ENCODE measurements at places on chromosomes 2 and 18. TPM values are rescaled to one million over a fixed set of nuclear protein-coding genes. Genes with fewer than 3 reads are reported as not detected.

The ZNF532 gene
- total RNA-seq, result 2.7 TPM

The COQ10B gene
- total RNA-seq, result 17.9 TPM

- DNase-seq, result no peak
- no peaks in the 10 kb centered on the region for H3K36me3 ChIP-seq
- H3K27me3 ChIP-seq, result peaks cover 8% of the 10 kb centered on the region
Observed at GRCh38 chr2:186559370-186559769, 30.5 kb upstream of the ITGAV start.

DNA sequence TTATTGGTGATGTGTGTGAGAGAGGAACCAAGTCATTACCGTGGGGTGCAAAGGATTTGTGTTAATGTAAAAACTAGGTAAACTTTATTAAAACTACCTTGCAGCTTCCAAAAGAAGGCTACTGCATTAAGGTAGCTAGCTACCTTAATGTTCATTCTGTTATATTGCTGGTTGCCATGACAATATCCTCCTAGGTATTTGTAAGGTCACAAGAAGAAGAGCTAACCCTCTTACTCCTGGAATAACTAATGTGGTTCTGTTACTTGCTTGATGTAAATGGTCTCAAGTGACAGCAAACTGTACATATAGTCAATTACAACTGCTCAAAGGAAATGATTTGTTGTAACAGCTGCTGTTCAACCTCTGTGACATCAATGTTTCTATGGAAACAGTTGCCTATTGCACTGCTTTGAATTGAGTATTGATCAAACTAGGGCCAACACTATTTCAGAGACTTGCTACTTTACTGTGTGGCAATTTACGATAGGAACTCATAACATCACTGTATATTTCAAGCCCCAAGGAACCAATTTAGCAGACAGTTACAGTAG is 319.8 kb upstream of the HNRNPA3 start:
- H3K36me3 ChIP-seq, result no peaks in the 10 kb centered on the region
- H3K4me1 ChIP-seq, result no peaks in the 10 kb centered on the region
- no peak for DNase-seq
- H3K4me3 ChIP-seq, result no peak overlapping the region
- H3K27ac ChIP-seq, result no peak overlapping the region

The ERMN gene
- 3.5 TPM for total RNA-seq

GRCh38 chr2:60548845-60549237 is 4.6 kb downstream of the BCL11A start:
- H3K27me3 ChIP-seq, result peaks cover 83% of the 10 kb centered on the region
- peak overlapping the region; percentile 57 for H3K4me3 ChIP-seq
- no peak for DNase-seq
- H3K4me1 ChIP-seq, result peaks cover 31% of the 10 kb centered on the region
- H3K27ac ChIP-seq, result no peak overlapping the region

DNA sequence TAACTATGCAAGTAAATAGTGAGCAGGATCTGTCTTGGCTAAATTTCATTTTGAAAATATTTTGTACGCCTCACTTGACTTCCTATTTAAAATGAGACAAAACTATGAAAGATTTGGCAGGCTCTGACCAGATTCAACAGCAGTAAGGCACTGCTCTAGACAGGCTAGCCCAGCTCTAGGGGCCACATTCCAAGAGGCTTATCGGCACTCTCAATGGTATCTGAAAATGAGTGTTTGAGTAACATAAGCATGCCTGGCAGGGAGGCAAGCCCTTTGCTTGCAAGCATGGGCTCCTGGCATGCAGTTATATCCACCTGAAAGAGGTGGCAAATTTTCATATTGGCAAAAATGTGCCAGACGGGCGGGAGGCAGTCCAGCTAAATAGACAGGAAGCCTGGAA is 10.5 kb downstream of the CAPN13 start:
- no peak overlapping the region for H3K27ac ChIP-seq
- H3K27me3 ChIP-seq, result peaks cover 22% of the 10 kb centered on the region
- H3K4me3 ChIP-seq, result no peak overlapping the region
- H3K36me3 ChIP-seq, result no peaks in the 10 kb centered on the region
- DNase-seq, result no peak
- peaks cover 12% of the 10 kb centered on the region for H3K4me1 ChIP-seq

GRCh38 chr18:10312326-10313015 is 142.0 kb upstream of the APCDD1 start:
- no peak overlapping the region for H3K27ac ChIP-seq
- H3K36me3 ChIP-seq, result no peaks in the 10 kb centered on the region
- no peak overlapping the region for H3K4me3 ChIP-seq
- no peak for DNase-seq

GRCh38 chr18:32287249-32287648 is 97.4 kb downstream of the MEP1B start:
- no peak overlapping the region for H3K27ac ChIP-seq
- no peaks in the 10 kb centered on the region for H3K36me3 ChIP-seq

DNA sequence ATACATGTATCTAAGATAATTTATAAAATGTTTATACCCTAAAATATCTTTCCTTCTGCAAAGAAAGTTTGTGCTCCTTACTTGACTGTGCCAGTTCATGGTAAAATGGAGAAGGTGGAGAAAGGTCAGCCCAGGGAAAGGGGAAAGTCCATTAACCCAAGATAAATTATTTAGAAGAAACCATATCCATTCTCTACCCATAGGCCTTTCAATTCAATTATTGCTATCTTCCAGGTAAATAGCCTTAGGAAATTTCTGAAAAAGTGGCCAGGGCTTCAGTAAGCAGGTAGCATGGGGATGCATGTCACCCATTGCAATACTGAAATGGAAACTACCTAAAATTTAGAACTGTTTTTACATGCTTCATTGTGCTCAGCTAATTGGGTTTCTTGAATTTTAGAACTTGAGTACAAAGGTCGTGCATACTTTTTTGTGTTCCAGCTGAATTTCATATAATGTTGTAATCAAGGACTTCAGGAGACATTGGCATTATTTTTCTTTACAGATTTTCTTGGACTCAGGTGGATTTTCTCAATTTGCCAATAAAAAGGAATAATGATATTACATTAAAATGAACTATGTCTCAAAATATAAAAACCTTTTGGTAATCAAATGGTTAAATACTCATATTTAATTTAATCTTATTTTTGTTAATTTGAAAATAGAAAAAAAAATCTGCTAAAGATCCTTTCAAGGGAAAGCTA is 124.9 kb downstream of the CSRNP3 start:
- no peak for DNase-seq
- no peak overlapping the region for H3K27ac ChIP-seq
- no peaks in the 10 kb centered on the region for H3K4me1 ChIP-seq

DNA sequence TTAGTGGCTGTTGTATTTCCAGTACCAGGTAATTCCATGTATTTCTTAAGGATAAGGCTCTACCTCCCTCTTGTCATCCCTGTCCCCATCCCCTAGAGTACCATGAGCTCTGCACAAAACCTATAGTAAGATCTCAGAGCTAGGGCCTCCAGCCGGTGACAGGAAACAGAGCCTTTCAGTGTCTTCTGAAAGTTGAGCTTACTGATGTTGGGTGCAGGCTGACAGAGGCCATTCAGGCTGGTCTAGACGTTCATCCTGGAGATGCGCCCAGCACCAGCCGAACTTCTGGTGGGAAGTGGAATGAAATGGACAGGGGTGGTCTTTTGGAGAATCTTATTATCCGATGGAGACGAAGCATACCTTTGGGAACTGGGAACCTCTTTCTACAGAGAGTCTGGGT is 16.7 kb upstream of the LYPD6B start:
- H3K4me1 ChIP-seq, result peaks cover 1% of the 10 kb centered on the region
- no peak overlapping the region for H3K27ac ChIP-seq
- no peak overlapping the region for H3K4me3 ChIP-seq
- DNase-seq, result no peak

The KHK gene
- 9.7 TPM for total RNA-seq

The RIT2 gene
- not detected for total RNA-seq

The PLGLB1 gene
- total RNA-seq, result 4.7 TPM

DNA sequence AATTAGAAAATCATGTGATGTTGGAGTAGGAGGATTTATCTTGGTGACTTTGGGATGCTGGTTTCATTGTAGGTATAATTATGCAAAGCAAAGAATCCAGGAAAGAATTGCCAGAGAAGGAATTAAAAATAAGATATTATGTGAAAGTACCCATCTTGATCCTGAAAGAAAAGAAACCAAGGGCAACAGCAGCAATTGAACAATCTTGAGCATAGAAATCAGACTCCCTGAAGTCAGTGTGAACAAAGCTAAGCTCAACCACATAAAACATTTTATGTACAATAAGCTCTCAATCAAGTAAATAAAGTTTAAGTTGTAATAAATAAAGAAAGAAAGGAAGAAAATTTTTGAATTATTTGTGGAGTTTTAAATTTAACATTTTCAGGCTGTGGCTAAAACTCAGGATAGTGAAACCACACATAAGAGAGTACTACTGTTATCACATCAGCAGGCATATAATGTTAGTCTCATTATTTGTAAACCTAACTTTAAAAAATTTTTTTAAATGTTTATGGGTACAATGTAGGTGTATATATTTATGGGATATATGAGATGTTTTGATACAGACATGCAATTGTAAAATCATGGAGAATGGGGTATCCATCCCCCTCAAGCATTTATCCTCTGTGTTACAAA is 32.8 kb upstream of the GPR55 start:
- H3K4me1 ChIP-seq, result peaks cover 25% of the 10 kb centered on the region
- H3K27me3 ChIP-seq, result peaks cover 36% of the 10 kb centered on the region
- peak overlapping the region; percentile 73 for H3K4me3 ChIP-seq
- DNase-seq, result no peak

- H3K27me3 ChIP-seq, result no peaks in the 10 kb centered on the region
- no peak for DNase-seq
- H3K4me3 ChIP-seq, result no peak overlapping the region
- H3K27ac ChIP-seq, result no peak overlapping the region
Observed at GRCh38 chr2:25397777-25398176, 56.1 kb upstream of the DNMT3A start.

- H3K27ac ChIP-seq, result no peak overlapping the region
- peaks cover 3% of the 10 kb centered on the region for H3K27me3 ChIP-seq
- no peak overlapping the region for H3K4me3 ChIP-seq
- no peaks in the 10 kb centered on the region for H3K36me3 ChIP-seq
- DNase-seq, result no peak
Observed at GRCh38 chr18:45430041-45430440, 185.2 kb upstream of the SLC14A2 start.

- H3K4me1 ChIP-seq, result peaks cover 23% of the 10 kb centered on the region
- H3K36me3 ChIP-seq, result peaks cover 17% of the 10 kb centered on the region
- H3K4me3 ChIP-seq, result peak overlapping the region; percentile 83
- peak overlapping the region; percentile 86 for H3K27ac ChIP-seq
- peaks cover 5% of the 10 kb centered on the region for H3K27me3 ChIP-seq
Observed at GRCh38 chr2:27051902-27052645, 606 bp downstream of the AGBL5 start.

- H3K4me3 ChIP-seq, result no peak overlapping the region
- H3K27ac ChIP-seq, result no peak overlapping the region
- DNase-seq, result no peak
- H3K27me3 ChIP-seq, result peaks cover 4% of the 10 kb centered on the region
Observed at GRCh38 chr18:33584548-33585430, 6.8 kb downstream of the ASXL3 start.

The PLEK gene
- total RNA-seq, result 0.40 TPM

- H3K4me3 ChIP-seq, result no peak overlapping the region
- H3K36me3 ChIP-seq, result no peaks in the 10 kb centered on the region
- H3K27ac ChIP-seq, result no peak overlapping the region
- H3K4me1 ChIP-seq, result peaks cover 18% of the 10 kb centered on the region
- no peaks in the 10 kb centered on the region for H3K27me3 ChIP-seq
- no peak for DNase-seq
Observed at GRCh38 chr2:241925821-241926441, 56.4 kb downstream of the RTP5 start.

GRCh38 chr2:230472621-230473018 is 56.6 kb downstream of the SP100 start:
- peaks cover 90% of the 10 kb centered on the region for H3K36me3 ChIP-seq
- DNase-seq, result no peak
- H3K27ac ChIP-seq, result peak overlapping the region; percentile 62
- H3K27me3 ChIP-seq, result no peaks in the 10 kb centered on the region
- no peak overlapping the region for H3K4me3 ChIP-seq

GRCh38 chr2:169082995-169083394 is 13.6 kb downstream of the DHRS9 start:
- DNase-seq, result no peak
- H3K27me3 ChIP-seq, result peaks cover 13% of the 10 kb centered on the region
- H3K36me3 ChIP-seq, result peaks cover 2% of the 10 kb centered on the region

DNA sequence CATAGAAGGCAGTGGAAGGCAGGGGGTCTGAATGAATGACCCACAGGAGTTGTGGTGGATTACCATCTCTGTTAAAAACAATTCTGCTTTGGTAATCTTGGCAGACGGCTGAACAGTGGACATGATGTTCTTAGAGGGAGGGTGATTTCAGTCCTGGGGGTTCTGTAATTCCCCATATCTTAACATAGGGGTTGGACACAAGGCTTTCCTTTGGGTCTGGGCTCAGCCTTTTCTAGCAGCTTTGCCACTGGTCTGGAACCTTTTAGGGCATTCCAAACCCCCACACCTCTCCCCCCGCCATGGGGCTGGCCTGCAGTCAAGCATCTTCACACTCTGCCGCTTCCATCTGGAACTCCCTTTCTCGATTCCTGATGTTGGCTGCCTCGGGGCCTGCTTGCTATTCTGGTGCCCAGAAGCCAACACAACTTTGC is 50.3 kb downstream of the RPL37A start:
- H3K4me1 ChIP-seq, result no peaks in the 10 kb centered on the region
- no peak overlapping the region for H3K27ac ChIP-seq
- no peaks in the 10 kb centered on the region for H3K36me3 ChIP-seq
- no peak for DNase-seq
- no peak overlapping the region for H3K4me3 ChIP-seq

GRCh38 chr2:52732849-52733395 is 1034.7 kb upstream of the CHAC2 start:
- DNase-seq, result no peak
- no peaks in the 10 kb centered on the region for H3K36me3 ChIP-seq
- no peaks in the 10 kb centered on the region for H3K27me3 ChIP-seq
- H3K4me3 ChIP-seq, result no peak overlapping the region

The DSG2 gene
- total RNA-seq, result 1.6 TPM

- no peaks in the 10 kb centered on the region for H3K36me3 ChIP-seq
- H3K27me3 ChIP-seq, result peaks cover 11% of the 10 kb centered on the region
- H3K4me1 ChIP-seq, result peaks cover 8% of the 10 kb centered on the region
- H3K27ac ChIP-seq, result no peak overlapping the region
- DNase-seq, result no peak
- no peak overlapping the region for H3K4me3 ChIP-seq
Observed at GRCh38 chr2:120707816-120708215, 27.9 kb upstream of the GLI2 start.

- no peak overlapping the region for H3K27ac ChIP-seq
- H3K36me3 ChIP-seq, result no peaks in the 10 kb centered on the region
- H3K27me3 ChIP-seq, result no peaks in the 10 kb centered on the region
- H3K4me1 ChIP-seq, result no peaks in the 10 kb centered on the region
- no peak overlapping the region for H3K4me3 ChIP-seq
Observed at GRCh38 chr2:128594651-128594910, 275.9 kb upstream of the HS6ST1 start.

All from activated CD4-positive, alpha-beta T cell treated with anti-CD3 and anti-CD28 coated beads, Interleukin-2, amount 10 ng/mL, durations not matched to agents 7 days and 5 days (primary cell).